Left forelimb (tissue), 1 donor: ENCODE measurements at places on chromosomes 6 and 20.

DNA sequence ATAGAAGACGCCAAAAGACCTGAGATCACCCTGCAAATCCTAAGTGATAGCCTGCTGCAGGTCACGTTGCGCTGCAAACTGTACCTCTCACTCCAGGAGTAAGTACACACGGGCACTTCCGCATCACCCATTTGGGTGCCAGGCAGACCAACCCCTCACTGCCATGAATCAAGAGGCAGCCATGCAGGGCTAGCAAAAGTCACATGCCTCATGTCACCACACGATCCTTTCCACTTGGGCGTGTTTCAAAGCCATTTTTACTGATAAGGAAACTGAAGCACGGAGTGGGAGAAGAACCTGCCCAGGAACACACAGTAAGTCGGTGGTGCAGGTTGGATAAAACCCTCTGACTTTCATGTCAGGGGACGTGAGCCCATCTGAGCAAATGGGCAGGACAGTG, 37.0 kb downstream of the BPIFB1 start:
- DNase-seq = no peak

- DNase-seq = no peak
These were observed 289.9 kb downstream of the CD109 start for GRCh38 chr6:73985891-73986290.

- no peak for DNase-seq
These were observed 98.7 kb downstream of the BACH2 start for GRCh38 chr6:90197854-90198496.

GRCh38 chr20:39142407-39143096, 180.4 kb downstream of the DHX35 start:
- DNase-seq = no peak

GRCh38 chr6:131132360-131132759, 2.9 kb upstream of the AKAP7 start:
- no peak for DNase-seq

DNA sequence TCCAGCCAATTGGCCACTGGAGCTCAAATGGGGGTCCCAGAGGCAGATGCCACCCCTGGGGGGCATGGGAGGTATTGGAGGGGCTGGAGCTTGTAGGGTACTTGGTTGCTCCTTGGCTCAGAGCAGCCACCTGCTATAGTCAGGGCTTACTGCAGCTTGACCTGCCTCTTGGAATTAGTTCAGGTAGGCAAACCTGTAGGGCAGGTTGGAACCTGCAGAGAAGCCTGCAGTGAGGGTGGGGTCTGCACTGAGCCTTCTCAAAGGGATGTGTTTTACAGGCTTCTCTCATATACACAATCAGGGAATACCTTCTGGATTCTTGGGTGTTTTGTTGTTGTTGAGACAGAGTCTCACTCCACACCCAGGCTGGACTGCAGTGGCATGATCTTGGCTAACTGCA, 94.2 kb upstream of the MYL9 start:
- DNase-seq = no peak

- DNase-seq = no peak
These were observed 182.4 kb downstream of the CD109 start for GRCh38 chr6:73878403-73878802.

GRCh38 chr6:24898676-24899075, 37.1 kb downstream of the RIPOR2 start:
- DNase-seq = no peak

GRCh38 chr6:91852252-91852651, 1265.4 kb upstream of the MAP3K7 start:
- no peak for DNase-seq

- no peak for DNase-seq
These were observed 6.3 kb downstream of the ADGRG6 start for GRCh38 chr6:142307963-142308748.

DNA sequence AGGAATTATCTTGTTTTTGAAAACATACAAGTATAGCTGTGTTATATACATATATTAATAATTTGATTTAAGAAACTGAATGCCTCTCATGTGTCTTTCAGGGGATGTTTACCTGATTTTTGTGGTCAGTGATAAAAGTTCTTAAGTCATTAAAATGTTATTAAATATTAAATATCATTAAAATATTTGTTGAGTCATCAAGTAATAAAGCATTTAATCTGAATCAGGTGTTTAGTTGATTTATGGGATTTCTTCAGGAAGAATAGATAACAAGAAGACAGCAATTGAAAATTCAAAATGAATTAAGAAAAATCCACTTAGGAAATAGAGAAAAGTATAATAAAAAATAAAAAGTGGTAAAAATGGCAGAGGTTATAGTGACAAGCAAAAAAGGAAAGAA, 361.9 kb upstream of the EYS start:
- no peak for DNase-seq

GRCh38 chr6:111531185-111531584, 48.2 kb upstream of the REV3L start:
- no peak for DNase-seq

DNA sequence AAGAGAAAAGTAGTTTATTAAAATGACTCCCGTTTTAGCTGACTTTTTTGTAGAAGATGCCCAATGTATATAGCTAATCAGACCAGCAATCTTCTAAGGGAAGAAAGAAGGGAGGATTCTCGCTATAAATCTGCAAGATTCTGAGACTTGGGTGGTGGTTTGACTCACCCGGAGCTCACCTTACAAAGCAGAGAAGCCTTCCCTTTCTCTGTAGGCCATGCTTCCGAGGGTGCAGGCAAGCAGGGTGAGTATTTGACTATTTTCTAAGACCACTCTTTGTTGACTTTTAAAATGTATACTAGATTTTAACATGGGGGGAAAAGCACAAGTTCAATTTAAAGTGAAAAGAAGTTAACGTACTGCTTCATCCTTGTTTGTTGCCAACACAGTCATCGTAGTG, 2.7 kb downstream of the OLIG3 start:
- no peak for DNase-seq

- DNase-seq = no peak
These were observed 930.3 kb downstream of the QKI start for GRCh38 chr6:164344801-164345291.
